Memory B cell (primary cell): ENCODE measurements at places on chromosomes 12 and 14.

DNA sequence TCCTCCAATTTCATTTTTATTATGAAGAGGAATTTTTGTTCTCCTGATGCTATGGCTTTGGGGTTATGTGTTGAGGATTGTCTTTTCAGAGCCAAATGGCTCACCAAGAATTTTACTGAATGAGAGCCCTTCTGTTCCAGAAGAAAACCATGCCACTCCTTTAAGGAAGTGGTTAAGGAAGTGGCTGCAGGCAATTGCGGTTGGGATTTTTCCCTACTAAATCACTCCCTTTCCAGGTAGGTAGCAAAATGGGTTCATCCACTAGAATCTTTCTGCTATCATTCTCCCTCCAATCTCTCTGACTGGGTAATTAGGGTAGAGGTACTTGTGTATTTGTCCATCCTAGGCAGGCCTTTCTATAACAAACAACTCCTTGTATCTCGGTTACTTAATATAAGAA is 163.1 kb downstream of the TTC8 start:
- DNase-seq = no peak

DNA sequence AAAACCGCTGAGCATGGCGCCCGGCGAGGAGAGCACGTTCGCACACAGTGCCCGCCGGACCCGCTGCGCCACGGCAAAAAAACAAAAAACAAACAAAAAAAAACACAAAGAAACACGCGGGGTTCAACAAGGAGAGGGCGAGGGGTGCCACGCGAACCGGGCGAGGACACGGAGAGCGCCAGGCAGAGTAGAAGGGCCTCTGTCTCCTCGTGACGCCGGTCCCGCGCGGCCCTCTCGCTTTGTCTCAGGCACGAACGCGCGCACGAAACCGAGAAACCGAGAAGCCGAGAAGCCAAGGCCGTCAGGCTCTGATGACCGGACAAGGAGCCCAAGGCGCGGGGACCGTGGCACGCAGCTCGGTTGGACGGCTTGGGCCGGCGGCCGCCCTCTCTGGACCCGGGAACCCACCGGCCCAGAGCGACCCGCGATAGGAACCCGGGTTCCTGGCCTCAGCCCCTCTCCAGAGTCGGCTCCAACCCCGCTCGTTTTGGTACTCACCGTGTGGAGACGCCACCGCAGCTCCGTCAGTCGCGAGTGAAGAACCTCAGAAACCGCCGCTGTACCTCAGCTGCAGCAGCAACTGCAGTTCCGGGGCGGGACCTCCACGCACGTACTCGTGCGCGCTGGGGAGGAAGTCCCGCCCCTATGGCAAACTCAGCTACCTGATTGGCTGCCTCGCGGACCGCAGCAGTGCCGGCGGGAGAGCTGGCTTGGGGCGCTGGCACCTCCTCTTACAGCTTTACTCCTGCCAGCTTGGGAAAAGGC is at the start of the genes DDX24 and IFI27L1:
Gene DDX24 (minus strand): TSS at position 582 of the 765 bp plus-strand sequence. CDS start 1,460 bp downstream, outside the sequence.
Gene IFI27L1 (plus strand): TSS at position 690 of the 765 bp plus-strand sequence. CDS start 15,628 bp downstream, outside the sequence.
- DNase-seq = peak; percentile 94

GRCh38 chr14:74281069-74281468 is 21.7 kb downstream of the ABCD4 start:
- DNase-seq = no peak

GRCh38 chr14:104583424-104584306 is 4.1 kb downstream of the C14orf180 start:
- DNase-seq = no peak

DNA sequence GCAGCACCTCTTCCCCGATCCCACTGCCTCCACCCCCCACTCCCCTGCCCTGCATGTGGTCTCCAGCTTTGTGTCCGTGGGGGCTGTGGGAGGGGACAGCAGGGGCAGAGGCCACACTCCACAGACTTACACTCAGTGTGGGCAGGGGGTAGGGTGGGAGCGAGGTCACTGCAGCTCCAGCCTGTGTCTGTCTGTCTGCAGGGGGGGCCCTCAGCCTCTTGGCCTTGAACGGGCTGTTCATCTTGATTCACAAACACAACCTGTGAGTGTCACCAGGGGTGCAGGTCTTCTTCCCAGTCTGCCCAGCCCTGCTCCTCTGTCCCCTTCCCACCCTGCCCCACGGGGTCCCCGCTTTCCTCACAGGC is 6.5 kb downstream of the NOC4L start:
- DNase-seq = no peak

- no peak for DNase-seq
These were observed 43.7 kb upstream of the ATP2B1 start for GRCh38 chr12:89752341-89752740.

- peak; percentile 27 for DNase-seq
These were observed 613 bp downstream of the ARHGEF40 start for GRCh38 chr14:21070610-21071224.

GRCh38 chr12:105552056-105552455 is 221.6 kb downstream of the C12orf75 start:
- DNase-seq = no peak

DNA sequence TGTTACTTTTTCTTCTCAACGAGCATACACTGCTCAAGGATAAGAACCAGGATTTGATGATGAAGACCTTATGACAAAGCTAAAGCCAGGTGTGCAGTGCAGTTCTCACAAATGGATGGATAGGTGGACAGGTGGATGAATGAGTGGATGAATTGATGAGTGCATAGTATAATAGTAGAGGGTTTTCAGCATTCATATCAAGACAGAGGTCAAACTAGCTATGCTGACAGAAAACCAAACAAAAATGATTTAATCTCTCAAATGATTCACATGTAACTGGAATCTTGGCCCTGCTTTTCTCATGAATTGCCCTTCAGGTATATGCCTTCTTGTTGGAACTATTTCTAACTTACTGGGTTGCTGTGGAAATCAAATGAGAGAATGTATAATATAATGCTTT is 240.9 kb downstream of the BCAT1 start:
- DNase-seq = no peak

- DNase-seq = no peak
These were observed 249.7 kb upstream of the BTG1 start for GRCh38 chr12:92395322-92395721.

DNA sequence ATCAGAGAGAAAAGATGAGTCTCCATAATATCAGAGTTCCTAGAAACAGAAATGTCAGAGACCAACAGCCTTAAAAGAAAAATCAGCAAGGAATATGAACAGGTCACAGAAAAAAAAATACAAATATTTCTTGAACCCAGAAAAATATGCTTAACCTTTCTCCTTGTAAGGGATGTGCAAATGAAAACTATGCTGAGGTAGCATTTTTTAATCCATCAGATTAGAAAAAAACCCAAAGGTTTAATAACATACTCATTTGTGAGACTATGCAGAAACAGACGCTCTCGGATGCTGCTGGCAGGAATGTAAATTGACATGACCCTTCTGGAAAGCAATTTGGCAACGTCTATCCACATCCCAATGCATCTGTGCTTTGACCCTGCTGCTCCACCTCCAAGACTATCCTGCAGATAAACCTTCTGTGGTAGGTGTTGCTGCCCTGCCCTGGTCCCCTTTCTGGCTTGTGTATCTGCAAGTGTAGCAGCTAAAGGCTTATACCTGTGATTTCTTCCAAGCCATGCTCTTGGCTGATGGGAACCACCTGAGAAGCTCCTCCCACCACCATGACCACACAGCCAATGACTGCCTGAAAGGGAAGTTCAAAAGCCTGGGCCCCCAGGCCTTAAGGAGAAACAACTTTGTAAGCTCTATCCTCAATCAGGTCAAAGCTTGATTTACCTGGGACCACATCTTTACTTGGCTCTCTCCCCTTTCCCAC is 49.4 kb downstream of the LTBP2 start:
- DNase-seq = no peak

- DNase-seq = no peak
These were observed 926.9 kb downstream of the TMTC2 start for GRCh38 chr12:83613586-83614110.

DNA sequence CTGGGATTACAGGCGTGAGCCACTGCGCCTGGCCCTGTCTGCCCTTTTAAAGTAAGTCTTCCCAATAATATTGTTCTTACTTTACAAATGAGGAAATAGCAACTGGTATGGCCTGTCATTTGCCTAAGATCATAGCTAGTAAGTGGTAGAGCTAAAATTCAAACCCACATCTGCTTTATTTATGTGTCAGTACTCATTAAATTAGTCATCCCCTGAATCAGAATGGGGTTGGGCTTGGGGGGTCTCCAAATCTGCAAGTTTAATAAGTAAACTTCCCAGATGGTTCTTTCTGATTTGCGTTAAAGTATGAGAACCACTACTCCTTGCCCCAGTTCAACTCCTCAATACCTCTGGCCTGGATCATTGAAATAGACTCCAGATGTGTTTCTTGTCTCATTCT is 96.2 kb downstream of the FAR2 start:
- DNase-seq = no peak

- DNase-seq = no peak
These were observed 103.5 kb downstream of the FGD4 start for GRCh38 chr12:32502693-32503502.

GRCh38 chr14:92280554-92281262 is 42.3 kb upstream of the SLC24A4 start:
- no peak for DNase-seq

DNA sequence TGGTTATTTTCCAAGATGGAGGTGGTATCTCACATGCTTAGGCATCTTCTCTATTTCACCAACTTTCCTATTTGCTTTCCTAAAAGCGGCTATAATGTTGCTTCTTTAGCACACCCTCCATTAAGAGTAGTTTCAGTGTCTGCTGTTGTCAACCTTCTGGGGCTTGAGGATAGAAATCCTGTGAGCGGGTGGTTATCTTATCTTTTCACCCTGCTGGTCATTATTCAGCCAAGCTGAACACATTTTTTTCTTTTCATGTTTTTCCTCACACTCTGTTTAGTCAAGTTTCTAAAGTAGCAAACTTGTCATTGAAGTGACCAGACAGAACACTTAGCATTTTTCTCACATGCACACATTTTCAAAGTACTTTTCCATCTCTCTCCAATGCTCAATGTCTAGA is 104.5 kb downstream of the SLC8A3 start:
- DNase-seq = no peak

DNA sequence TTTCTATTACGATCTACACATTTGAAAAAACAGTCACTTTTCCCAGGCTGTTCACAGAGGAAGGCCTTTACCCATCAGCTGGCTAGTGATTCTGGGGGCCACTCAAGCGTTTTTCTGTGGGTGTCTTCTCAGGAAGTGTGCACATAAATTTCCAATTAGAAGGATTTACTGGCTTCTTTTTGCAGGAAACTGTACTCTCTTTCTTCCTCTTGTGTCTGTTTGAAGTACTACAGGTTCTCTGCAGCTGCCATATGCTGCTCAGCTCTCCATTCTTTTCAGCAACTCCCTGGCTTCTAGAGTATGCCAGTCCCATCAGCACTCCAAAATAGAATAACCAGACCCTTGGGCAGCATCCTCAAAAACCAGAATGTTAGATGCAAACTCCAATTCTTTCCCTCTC is 110.4 kb upstream of the NAV3 start:
- DNase-seq = no peak

- no peak for DNase-seq
These were observed 35.2 kb upstream of the CPSF6 start for GRCh38 chr12:69204191-69204590.

DNA sequence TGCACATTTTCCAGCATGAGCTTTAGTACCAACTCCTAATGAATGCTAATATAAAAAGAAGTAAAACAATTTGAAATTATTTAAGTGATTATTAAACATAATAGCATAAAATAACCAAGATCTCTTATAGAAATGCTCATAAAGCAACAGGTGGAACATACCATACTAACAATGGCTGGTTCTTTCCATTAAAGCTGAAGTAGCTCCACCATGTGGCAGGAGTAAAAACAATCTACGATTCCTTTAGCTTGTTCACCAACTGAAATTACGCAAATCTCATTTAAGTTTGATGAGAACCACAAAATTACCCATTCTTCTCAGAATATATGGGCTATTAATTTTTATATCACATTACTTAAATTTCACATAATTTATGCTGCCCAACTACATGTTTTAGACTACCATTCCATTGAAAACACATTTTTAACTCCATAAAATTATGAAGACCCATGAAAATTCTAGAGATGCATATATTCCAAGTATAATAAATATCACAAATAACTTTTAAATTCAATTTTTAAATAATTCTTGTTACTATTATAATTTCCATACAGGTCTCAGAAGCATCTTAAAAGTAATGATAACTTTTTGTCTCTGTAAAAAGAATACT is 213.6 kb downstream of the DAD1 start:
- peak; percentile 40 for DNase-seq

DNA sequence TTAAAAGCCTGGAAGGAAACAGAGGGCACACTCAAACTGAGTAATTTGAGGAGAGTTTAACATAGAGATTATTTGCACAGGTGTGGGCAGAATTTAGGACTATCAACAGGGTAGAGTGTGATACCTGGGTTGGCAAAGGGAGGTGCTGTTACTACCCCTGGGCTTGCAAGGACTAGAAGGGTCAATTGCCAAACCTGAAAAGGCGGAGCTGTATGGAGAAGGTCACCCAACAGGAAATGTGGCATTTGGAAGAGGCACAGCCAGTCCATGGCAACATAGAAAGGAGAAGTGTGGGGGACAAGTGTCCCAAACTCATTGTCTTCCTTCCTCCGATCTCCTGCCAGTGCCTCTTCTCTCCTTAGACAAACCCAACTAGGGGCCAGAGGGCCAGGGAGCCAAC is 21.6 kb upstream of the MED13L start:
- DNase-seq = no peak

- DNase-seq = no peak
These were observed 62.0 kb upstream of the GPR68 start for GRCh38 chr14:91306547-91306946.

GRCh38 chr14:50892255-50892654 is 20.4 kb downstream of the ABHD12B start:
- no peak for DNase-seq

- no peak for DNase-seq
These were observed 30.3 kb downstream of the BCAT1 start for GRCh38 chr12:24918596-24918995.

DNA sequence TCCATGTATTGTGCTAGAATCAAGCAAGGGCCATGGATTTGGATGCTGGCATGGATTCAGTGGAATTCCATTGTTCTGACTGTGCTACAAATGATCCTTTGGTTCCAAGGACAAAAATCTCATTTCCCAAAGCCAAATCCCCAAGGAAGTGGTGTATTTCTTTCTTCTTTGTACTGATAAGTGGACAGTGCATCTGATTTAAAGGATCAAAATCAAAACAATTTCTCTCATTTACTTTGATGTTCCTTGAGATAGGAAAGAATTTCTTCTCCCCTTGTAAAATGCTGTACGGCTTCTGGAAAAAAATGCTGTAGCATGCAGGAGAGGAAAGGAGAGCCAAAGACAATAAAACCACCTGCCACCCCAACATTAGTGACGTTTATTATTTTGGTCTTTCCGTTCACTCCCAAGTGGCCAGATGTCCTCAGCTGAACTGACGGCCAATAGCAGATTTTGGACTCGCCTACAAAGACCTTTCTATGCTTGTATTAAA is 185.7 kb downstream of the PRKD1 start:
- no peak for DNase-seq

DNA sequence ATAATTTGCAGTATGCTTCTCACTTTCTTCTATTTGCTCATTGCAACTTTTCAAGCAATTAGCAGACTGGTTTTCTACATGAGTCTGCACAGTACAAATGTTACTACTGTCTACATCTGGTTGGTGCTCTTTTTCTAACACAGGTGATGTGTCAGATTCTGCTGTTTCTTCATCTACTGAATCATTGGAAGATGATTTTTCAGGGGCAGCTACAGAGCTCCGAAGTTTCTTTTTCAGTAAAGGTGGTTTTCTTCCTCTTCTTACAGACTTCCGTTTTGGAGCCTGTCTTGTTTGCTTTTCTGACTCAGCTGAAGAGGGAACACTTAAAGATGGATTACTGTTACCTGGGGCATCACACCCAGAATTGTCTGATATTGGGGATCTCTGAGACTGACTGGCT is 62.1 kb downstream of the SCAF11 start:
- DNase-seq = no peak
